H9 (cell line): ENCODE measurements at places on chromosomes 6 and 20.

- H3K4me1 ChIP-seq: no peaks in the 10 kb centered on the region
- H3K27ac ChIP-seq: no peak overlapping the region
- no peaks in the 10 kb centered on the region for H3K27me3 ChIP-seq
These were observed 55.2 kb downstream of the SEL1L2 start for GRCh38 chr20:13934992-13935894.

DNA sequence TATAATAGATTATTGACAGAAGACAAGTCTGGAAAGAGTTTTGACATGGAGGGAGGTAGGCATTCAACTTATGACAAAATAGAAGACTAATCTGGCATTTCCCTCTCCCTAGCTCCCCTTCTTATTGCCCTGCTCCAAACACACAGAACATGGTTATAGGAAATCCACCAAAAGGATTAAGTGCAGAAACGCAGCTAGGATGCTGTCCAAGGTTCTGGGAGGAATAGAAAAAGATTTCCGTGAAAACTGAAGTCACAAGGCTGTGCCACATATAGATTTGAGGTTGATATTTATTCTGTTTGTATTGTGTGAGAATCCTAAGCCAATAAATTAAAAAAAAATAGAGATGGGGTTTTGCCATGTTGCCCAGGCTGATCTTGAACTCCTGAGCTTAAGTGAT lies 107.9 kb upstream of the MAP3K7 start:
- no peak overlapping the region for H3K4me3 ChIP-seq
- no peak for DNase-seq
- H3K27me3 ChIP-seq: no peaks in the 10 kb centered on the region
- H3K27ac ChIP-seq: no peak overlapping the region

- H3K4me1 ChIP-seq: no peaks in the 10 kb centered on the region
- peaks cover 4% of the 10 kb centered on the region; the same call in 1 of the 2 replicates for H3K36me3 ChIP-seq
- DNase-seq: no peak
These were observed 499.6 kb downstream of the RFPL4B start for GRCh38 chr6:112846681-112847080.

- DNase-seq: no peak
- H3K36me3 ChIP-seq: no peaks in the 10 kb centered on the region
- H3K27ac ChIP-seq: no peak overlapping the region
- no peak overlapping the region for H3K4me3 ChIP-seq
These were observed 3.0 kb downstream of the ADGRF4 start for GRCh38 chr6:47701363-47701762.

DNA sequence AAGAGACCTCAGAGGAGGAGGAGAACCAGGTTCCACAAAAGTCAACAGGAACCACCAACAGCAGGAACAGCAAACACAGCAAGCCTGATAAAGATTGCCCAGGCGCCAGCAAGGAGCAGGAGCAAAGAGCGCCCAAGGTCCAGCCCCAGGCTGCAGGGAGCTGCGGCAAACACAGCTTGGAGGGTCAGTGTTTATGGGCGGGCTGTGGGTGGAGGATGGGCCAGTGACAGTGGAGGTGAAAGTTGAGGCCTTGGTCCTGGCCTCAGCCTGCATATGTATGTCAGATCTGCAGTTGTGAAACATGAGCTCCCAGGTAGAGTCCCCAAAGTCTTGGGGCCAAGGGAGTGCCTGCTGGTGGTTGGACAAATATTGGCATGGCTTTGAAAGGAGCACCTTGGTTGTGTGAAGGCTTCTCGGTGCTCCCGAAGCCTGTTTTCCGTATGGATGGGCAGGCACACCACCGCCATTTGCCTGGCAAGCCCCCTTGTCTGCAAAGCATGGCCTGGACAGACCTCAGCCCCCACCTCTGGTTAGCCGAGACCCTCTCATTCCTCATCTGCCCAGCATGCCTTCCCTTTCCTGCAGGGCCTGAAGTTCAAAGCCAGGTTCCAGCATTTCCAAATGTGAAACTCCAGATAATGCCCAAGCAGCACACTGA lies 2.0 kb upstream of the CAPN11 start:
- no peak overlapping the region for H3K4me3 ChIP-seq
- no peaks in the 10 kb centered on the region for H3K27me3 ChIP-seq
- DNase-seq: peak; percentile 71
- peaks cover 5% of the 10 kb centered on the region; the same call in 1 of the 2 replicates for H3K4me1 ChIP-seq
- peaks cover 6% of the 10 kb centered on the region for H3K36me3 ChIP-seq

DNA sequence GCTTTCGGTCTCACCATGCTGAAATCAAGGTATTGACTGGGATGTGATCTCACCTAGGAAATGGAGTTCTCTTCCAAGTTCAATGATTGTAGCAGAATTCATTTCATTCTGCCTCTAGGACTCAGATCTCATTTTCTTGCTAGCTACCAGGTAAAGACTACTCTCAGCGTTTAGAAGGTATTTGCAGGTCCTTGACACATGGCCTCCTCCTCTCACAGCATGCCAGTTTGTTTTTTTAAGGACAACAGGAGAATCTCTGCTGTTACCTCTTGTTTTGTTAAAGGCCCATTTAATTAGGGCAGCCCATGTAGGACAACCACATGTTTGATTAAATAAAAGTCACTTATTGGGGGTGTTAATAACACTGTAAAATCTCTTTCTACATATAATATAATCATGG lies 757.8 kb downstream of the EYS start:
- no peaks in the 10 kb centered on the region for H3K36me3 ChIP-seq
- no peaks in the 10 kb centered on the region for H3K4me1 ChIP-seq
- no peaks in the 10 kb centered on the region for H3K27me3 ChIP-seq
- no peak overlapping the region for H3K4me3 ChIP-seq

DNA sequence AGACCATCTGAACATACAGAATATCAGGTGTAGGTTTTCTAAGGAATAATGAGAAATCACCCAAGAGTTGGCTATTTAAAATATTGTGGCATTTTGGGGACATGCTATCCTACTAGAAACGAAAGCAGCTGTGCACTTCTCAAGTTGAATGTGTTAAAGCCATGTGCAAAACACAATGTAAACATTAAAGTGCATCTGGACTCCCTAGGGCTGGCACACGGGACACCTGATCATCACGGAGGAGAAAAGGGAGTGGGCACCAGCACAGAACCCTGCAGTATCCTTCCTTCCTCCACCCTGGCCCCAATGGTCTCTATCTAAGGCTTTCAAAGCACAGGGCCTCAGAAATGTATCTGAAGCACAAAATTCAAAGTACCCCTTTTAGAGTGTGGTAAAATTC lies 94.3 kb downstream of the INSM1 start:
- H3K4me3 ChIP-seq: no peak overlapping the region
- DNase-seq: no peak
- H3K4me1 ChIP-seq: peaks cover 19% of the 10 kb centered on the region
- H3K36me3 ChIP-seq: 0 out of 2 replicates have a peak, but pooled peaks cover 4% of the 10 kb centered on the region
- H3K27me3 ChIP-seq: no peaks in the 10 kb centered on the region

DNA sequence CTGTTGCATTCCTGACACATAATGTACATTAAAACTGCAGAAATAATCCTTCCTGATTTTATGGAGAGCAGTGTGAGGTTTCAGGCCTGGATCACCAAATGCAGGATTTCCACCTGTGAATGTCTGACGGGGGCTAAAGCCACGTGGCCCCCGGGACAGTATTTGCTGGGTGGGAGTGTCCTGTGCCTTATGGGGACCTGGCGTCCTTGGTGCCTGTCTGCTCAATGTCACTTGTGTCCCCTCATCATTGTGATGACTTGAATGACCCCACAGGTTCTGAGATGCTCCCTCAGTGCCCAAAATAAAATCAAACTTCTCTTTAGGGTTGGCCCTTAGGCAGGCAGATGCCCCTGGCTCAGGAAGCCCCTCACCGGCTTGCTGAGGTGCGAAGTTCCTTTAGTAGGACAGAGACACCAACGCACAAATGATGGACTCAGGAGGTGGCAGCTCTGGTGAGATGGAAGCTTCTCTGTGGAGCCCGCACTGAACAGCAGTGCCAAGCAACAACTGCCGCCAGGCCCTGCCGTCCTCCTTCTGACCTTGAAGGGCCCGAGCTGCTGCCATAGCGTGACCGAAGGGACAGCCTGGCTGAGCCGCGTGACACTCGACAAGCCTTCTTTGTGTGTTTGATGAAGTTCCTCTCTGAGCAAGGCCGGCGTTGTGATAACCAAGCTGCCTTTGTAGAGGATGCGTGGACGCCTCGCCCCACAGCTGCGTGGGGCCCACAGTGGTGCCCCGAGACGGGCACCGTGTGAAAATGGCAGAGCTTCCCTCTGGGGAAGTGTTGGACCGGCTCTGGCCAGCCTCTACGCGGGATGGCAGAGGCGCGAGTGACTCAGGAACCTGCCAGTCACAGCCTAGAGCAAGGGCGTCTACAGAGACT lies 30.9 kb downstream of the FRMD1 start:
- H3K27ac ChIP-seq: no peak overlapping the region
- no peak overlapping the region for H3K4me3 ChIP-seq
- H3K4me1 ChIP-seq: no peaks in the 10 kb centered on the region
- H3K27me3 ChIP-seq: no peaks in the 10 kb centered on the region
- no peaks in the 10 kb centered on the region for H3K36me3 ChIP-seq

DNA sequence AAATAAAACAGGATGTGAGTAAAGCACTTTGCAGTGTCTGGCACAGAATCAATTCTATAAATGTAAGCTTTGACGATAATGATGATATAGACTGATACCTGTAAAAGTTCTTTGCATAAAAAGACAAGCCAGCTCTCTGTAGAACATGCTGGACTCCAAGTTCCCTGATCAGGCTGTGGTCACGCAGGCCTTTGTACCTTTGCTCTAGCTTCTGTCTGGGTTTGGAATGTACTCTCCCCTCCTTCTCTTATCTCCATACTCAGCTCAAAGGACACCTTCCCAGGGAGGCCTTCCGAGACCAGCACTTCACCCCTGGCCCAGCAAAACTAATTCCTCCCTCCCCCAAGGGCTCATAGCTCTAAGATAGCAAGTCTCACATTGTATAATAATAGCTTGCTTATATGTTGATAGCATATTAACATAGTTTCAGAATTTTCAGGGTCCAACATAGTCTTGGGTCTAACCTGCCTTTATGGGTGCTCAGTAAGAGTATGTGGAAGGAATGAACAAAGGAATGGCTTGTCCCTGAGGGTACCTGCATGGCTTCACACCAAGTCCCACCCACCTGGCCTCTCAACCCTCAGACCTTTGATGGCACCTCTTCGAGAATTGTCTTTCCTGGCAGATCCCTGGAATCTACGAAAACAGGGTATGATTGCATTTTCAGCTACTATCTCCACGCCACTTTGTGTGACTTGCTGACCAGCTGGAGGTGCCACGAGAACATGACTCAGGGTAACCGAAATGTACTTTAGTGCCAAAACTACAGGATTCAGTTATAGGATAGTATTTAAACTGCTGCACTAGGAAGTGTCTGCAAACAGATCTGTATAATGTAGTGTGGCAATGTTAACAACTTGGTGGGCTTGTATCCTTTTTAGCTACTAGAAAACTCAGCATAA lies 41.7 kb upstream of the PIM1 start:
- no peaks in the 10 kb centered on the region for H3K27me3 ChIP-seq
- peaks cover 12% of the 10 kb centered on the region for H3K4me1 ChIP-seq
- peak overlapping the region; percentile 30 for H3K27ac ChIP-seq
- peak overlapping the region; percentile 45 for H3K4me3 ChIP-seq
- no peak for DNase-seq

- no peak overlapping the region for H3K4me3 ChIP-seq
- H3K27ac ChIP-seq: no peak overlapping the region
- no peak for DNase-seq
- no peaks in the 10 kb centered on the region for H3K27me3 ChIP-seq
- H3K36me3 ChIP-seq: no peaks in the 10 kb centered on the region
These were observed 52.9 kb downstream of the EPHA7 start for GRCh38 chr6:93366506-93366905.

GRCh38 chr6:148509800-148510581 lies 167.4 kb downstream of the SASH1 start:
- no peaks in the 10 kb centered on the region for H3K27me3 ChIP-seq
- no peak for DNase-seq
- H3K27ac ChIP-seq: no peak overlapping the region
- peaks cover 17% of the 10 kb centered on the region for H3K4me1 ChIP-seq

DNA sequence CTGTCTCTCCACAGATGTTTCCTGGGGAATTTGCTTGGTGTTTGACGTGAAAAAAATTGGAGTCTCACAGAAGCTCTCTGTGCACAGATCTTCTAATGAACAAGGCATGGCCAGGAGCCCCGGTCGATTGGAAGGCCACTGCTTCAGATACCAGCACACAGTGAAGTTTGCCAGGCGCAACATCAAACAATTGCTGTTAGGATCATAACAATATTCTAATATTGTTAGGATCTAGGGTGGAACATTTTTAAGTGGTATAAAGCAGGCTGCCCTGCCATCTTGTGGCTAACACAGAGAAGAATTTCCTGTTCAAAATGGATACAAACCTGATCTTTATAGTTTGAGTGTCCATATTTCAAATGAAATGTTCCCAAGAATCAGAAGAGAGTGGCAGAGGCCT lies 64.1 kb downstream of the C6orf118 start:
- H3K36me3 ChIP-seq: no peaks in the 10 kb centered on the region
- no peaks in the 10 kb centered on the region for H3K4me1 ChIP-seq
- DNase-seq: no peak
- no peak overlapping the region for H3K4me3 ChIP-seq
- no peaks in the 10 kb centered on the region for H3K27me3 ChIP-seq

- no peak for DNase-seq
- no peak overlapping the region for H3K27ac ChIP-seq
- H3K4me3 ChIP-seq: no peak overlapping the region
- no peaks in the 10 kb centered on the region for H3K27me3 ChIP-seq
These were observed 67.5 kb upstream of the FBXO30 start for GRCh38 chr6:145882121-145882531.

DNA sequence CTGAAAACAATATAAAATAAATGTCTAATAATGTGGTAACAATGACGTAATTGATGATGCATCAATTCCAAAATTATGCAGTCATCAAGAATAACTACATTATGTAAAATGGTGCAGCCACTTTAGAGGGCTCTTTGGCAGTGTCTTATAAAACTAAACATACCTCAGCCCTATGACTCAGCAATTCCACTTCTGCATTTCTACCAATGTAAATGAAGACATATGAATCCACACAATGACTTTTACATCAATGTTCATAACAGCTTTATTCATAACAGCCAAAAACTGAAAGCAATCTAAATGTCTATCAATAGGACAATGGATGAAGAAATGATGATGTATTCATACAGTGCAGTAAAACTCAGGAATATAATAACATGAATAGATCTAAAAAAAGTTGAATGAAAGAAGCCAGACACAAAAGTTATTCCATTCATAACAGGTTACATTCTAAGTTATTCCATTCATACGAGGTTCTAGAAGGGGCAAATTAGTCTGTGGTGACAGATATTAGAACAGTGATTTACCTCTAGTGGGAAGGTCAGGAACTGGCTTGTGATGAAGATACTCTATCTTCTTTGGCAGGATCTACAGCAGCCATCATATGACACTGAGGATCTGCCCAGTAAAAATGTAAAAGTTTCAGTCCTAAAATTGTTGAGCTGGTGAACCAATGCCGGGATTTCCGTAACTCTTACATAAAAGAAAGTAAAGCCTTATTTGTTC lies 396.1 kb downstream of the PLCB1 start:
- no peak overlapping the region for H3K4me3 ChIP-seq
- no peak overlapping the region for H3K27ac ChIP-seq
- H3K4me1 ChIP-seq: no peaks in the 10 kb centered on the region
- no peaks in the 10 kb centered on the region for H3K27me3 ChIP-seq
